Endothelial cell (in vitro differentiated cells): ENCODE measurements at places on chromosomes 6 and 20. TPM values are rescaled to one million over a fixed set of nuclear protein-coding genes. Genes with fewer than 3 reads are reported as not detected.
A peak's percentile ranks its signal among the peaks of the same experiment; 100 is the strongest.

- no peak for DNase-seq
These were observed 8.2 kb downstream of the ZFAND3 start for GRCh38 chr6:37827603-37828265.

GRCh38 chr6:20415712-20416454 lies 14.2 kb downstream of the E2F3 start:
- DNase-seq, result no peak

DNA sequence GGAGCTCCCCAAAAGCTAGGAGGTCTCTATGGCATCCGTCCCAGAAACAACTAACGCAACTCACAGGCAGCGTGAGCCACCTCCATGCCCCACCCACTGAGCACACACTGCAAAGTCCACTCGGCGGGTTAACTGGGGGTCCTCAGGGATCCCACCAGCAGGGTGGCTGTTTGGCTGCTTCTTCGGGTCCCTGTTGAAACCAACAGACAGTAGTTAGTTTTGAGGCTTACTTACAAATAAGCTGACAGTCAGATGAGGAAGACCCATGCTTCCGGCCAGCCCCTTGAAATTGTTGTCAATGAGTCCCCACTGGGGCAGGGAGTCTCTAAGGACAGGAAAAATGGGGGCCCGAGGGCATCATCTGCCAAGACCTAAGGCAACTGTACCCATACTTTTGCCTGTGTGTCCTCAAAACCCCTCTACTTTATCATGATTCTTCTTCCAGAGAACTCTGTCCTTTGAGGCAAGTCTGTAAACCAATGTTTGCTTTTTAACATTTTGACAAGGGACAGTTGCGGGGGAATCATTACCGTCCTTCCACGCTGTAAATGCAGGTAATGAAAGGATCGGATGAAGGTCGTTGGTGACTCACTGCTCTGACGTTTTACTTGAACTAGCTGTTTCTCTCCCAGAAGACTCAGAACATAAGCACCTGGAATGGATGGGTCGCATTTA lies 2.2 kb upstream of the PCK1 start:
- no peak for DNase-seq

- DNase-seq, result no peak
These were observed 38.1 kb downstream of the B4GALT5 start for GRCh38 chr20:49675368-49676151.

- no peak for DNase-seq
These were observed 71.9 kb downstream of the FGD2 start for GRCh38 chr6:37077191-37077904.

DNA sequence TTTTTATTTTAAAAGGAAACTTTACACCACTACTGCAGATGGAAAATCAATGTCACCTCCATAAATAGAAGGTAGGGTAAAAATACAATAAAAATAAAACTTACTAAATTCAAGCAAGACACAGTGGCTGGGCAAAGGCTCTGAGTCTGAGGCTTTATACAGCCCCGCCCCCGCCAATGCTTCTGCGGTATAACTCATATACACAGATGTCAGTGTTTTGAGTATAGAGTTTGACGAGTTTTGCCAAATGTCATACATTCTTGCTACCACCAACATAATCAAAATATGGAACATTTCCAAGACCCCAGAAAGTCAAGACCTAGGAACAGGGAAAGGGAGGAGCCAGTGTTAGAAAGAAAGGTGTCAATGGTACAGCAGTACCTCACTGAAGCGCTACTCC lies 12.8 kb downstream of the NFATC2 start:
- no peak for DNase-seq

GRCh38 chr6:128964233-128964755 lies 81.4 kb downstream of the LAMA2 start:
- no peak for DNase-seq

DNA sequence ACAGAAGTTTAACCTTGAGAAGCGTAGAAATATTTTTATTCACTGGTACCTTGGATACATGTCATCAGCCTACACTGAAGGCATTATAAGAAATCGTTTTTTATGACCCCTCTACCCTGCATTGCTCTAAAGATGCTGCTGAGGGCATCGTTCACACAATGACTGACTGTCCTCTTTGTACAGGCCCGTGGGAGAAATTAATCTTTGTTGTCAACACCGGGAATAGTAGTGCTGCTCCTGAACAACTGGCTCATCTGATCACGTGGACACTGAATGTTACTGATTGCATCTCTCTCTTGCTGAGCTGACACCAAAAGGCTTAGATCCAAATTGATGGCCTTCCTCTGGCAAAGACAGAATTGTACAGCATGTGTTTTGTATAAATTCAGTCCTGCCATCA lies 157.1 kb upstream of the SMLR1 start:
- no peak for DNase-seq

DNA sequence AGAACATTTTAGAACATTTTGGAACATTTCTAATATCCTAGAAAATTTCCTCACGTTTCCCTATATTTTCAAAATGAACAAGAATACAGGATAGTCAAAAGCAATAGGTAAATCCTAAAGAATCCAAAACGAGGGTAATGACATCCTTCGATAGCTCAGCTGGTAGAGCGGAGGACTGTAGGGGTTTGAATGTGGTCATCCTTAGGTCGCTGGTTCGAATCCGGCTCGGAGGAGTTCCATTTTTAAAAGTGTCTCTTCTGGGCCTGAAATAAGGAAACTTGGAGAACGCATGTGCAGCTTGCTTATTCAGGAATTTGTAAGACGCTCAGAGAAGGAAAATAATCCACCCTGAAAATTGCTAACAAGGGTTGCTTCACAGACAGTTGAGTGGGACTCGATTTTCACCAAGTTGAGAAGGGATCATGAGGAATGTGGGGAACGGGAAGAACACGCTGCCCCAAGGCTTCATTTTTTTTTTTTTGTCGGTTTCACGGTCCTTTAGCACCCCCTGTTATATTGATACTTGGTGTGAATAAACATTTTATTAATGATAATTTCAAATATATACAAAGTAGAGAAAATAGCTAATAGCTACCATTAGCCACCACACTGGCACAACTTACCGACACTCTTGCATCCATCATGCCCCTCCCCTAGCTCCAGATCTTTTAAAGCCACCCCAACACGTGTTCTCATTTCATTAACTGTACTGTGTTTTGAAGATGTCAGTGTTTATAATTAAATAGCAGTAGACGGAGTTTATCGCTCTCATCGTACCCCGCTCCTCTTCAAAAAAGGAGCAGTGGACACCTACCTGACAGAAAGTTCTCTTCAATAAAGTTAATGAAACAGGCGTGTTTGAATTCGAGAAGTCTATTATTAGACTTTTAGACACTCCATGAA lies 1.8 kb upstream of the ABT1 start:
- DNase-seq, result no peak

DNA sequence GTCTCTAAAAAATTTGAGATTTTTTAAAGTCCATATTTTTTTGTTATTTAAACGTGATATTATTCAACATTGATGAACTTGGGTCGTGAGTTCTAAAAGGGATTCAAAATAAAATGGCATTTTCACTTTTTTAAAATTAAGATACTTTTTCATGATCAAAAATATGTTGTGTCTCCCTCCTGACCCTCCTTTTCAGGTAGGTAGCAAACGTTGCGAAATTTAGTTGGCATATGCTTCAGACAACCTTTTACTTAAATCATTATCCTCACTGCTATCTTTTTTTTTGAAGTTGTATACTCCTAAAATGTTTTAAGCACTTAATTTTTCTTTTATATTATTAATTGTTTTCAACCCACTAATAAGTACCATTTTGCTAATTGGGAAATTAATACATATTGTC lies 133.5 kb downstream of the ARHGAP18 start:
- no peak for DNase-seq

DNA sequence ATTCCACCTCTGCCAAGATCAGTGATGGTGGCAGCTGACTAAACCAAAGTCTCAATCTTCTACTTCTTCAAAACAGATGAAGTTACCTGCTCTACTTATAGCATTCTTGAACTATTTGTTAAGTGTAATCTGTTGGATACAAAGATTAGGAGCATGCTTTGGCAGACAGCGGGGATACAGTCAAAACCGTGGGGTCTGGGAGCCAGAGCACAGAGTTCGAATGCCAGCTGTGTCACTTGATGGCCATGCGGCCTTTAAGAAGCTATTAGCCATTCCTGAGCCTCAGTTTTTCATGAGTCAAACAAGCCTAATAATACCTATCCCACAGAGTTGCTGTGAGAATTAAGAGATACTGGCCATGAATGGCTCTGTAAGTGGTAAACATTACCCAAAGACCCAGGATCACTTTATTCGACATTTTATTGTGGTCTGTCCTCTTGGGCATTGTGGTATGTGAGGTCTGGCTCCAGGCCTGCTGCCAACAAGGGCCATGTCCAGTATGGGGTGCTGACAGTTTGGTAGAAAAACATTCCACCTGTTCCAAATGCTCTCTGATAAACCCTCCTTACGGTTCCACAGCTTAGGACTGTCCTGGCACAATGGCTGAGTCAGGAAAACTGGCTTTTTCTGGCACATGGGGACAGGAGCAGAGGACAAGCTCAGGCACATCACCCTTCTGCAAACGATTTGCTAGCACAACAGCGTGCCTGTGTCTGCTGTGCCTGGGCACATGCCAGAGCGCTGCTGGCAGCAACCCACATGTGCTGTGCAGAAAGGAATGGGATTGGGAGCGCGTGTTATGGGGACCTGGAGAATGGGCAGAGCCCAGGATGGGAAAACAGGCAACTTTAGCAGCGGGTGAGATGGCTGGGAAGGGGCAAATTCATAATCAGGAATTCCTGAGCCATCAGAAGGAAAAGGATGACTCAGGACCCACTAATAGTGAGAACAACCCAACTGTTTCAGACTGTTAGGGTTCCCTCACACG lies 15.7 kb upstream of the FAM83C start:
- no peak for DNase-seq

- DNase-seq, result no peak
These were observed 282.3 kb upstream of the QKI start for GRCh38 chr6:163132050-163132750.

DNA sequence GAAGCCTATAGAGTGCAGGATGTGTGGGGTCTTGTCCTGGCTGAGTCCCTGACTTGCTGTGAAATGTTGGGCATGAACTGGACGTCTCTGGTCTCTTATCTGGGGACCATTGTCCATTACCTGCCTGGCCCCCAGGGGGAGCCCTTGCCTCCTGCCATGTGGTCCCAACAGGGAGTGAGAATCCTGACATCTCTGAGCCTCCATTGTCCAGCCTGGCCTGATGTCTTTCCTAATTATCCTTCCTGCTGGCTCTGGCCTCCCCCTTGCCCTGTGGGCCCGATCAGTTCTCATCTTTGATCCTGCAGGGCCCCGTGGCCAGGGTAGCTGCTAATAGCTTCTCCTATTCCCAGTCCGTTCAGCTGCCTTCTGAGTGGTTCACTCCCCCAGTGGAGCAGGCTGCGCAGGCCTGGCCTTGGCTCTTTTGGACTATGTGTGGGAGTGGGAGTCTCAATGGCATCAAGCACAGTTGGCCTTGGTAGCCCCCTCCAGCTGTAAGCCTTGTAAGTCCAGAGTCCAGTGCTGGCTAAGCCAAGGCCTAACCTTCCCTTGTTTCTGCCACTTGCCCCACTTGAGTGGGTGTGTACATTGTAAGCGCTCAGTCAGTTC lies 77.9 kb upstream of the RALY start:
- peak; percentile 46 for DNase-seq

DNA sequence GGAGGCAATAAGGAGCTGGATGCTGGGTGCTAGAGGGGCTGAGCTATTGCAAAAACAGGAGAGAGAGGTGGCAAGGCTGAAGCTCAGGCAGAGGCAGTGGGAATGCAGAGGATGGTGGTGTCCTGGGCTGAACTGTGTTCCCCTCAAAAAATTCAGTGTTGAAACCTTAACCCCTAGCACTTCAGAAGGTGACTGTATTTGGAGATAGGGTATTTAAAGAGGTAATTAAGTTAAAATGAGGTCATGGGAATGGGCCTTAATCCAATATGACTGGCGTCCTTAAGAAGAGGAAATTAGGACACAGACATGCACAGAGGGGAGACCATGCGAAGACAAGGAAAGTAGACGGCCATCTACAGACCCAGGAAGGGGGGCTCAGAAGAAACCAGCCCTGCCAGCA lies 11.5 kb upstream of the MMP9 start:
- no peak for DNase-seq

GRCh38 chr20:23253524-23253923 lies 97.1 kb upstream of the NXT1 start:
- no peak for DNase-seq

The HMGCLL1 gene
- 1.2 TPM for total RNA-seq

The ZBTB24 gene
- total RNA-seq, result 5.1 TPM

The GLP1R gene
- 42.5 TPM for total RNA-seq

The RGS17 gene
- 12.0 TPM for total RNA-seq

The ZSCAN26 gene
- total RNA-seq, result 18.4 TPM

The TINAG gene
- total RNA-seq, result not detected
